ENCODE measurements at places on chromosomes 5 and 9.

- no peak for DNase-seq
Measured at GRCh38 chr9:136629001-136629878, 33.5 kb upstream of the EGFL7 start.

DNA sequence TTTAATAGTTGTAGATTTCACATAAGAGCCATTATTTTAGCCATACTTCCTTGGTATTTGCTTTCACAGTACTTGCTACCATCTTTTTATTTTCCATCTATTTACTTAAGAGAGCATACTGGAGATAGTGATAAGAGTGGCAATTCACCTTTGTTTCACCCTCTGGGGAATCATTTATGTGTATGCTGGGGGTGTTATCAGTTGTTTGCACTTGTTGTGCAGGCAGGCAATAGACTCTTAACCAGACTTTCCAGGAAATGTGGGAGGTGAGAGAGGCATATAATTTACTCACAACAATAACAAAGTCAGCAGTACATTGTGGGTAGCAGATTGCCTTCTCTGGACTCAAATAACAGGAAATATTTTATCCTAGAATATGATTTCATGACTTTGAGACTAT lies 1018.3 kb downstream of the CDH12 start:
- DNase-seq, result no peak

DNA sequence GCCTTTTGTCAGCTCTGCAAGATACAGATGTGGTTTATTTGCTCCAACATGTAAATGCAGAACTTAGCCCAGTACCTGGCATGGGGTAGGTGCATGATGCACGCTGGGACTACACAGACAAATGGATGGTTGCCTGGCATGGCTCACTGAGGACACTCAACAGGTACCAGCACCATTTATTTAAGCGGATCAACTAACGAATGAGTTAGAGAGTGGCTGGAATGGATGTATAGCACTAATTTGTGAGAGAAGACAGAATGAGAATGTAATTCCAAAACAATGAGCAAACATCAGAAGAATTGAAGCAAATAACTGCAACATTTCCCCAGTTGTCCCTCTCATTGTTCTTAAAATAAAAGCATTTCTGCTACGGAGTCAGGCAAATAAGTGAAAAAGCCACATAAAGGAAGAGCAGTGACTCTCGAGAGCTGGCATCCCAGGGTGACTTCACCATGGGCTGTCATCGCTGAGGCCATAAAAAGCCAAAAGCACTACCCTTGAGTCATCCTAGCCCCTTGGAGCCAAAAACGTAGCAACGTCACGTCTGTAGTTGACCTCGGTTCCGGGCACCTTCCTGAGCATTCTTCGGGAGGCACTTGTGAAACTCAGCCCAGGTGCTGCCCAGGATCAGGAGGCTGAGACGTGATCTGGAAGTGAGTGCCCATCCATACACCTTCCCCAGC lies 290.3 kb downstream of the NSG2 start:
- DNase-seq, result no peak

DNA sequence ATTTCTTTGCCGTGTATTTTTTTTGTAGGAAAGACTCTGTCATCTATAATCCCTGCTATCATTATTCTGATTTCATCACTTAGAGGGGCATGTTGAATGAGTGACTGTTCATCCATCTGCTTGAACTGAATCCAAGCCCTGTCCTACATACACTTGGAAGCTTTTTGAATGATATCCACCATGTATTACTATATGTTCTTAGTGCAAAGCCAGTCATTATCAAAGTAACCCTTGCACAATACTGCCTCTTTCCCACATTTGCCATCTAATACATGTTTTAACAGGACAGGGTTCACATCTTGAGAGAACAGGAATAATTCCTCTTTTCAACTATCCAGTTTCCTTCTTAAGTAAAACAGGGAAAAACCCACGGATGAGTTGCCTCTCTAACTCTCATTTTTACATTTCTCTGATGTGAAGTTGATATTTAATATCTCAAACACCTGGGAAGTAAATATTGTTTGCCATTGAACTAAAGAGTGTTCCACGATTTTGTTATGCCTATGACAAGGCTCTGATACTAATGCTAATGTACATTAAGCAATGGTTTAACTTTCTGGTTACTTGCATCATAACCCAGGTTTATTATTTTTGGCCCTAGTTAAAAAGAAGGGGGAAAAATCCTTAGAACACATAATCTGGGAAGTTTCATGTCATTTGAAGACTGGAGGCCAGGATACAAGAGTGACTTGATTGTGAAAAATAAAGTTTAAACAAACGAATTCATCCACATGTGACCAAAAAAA lies 103.7 kb upstream of the TARS1 start:
- no peak for DNase-seq

DNA sequence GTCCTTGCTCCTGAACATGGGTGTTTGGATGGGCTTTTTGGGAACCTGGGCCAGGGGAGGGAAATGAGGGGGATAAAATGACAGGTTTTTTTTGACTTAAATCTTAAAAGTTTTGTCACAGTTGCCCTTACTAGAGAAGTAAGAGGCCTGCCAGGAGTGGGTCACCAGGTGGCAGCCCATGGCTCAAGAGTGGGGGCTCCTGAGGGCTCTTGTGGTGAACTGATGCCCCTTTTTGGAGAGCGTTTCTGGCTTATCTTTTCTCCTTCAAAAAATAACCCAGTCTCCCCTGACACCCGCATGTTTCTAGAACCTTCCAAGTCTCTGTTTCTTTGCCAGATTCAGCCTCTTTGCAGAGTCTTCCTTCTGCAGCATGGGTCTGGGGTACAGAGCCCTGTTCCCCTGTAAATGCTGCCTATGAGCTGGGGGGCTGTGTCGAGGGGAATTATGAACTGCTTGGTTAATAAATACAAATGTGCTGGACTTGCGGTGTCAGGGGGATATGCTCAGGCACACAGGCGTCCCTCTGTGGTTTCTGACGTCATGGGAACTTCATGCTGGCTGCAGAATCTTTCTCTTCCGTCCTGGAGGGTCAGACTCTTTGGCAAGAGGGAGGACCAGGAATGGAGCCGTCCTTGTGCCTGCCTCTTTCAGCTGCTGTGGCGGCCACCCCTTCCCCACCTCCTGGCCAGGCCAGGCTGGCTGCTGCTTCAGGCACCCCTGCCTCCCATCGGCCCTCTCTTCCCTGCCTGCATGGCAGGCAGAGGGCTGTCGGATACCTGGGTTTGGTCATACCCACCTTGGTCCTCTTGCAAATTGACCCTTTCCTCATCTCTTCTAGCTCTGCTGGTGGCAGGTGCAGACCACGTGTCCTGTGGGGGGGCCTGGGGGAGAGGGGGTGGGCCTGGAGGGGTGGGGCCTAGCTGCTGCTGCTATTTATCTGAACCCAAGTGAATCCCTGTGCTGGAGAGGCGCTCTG lies 30.1 kb downstream of the PTPA start:
- no peak for DNase-seq

GRCh38 chr5:8879248-8879647 lies 666.6 kb downstream of the SEMA5A start:
- no peak for DNase-seq

GRCh38 chr9:18238254-18238653 lies 235.7 kb upstream of the ADAMTSL1 start:
- DNase-seq, result no peak

DNA sequence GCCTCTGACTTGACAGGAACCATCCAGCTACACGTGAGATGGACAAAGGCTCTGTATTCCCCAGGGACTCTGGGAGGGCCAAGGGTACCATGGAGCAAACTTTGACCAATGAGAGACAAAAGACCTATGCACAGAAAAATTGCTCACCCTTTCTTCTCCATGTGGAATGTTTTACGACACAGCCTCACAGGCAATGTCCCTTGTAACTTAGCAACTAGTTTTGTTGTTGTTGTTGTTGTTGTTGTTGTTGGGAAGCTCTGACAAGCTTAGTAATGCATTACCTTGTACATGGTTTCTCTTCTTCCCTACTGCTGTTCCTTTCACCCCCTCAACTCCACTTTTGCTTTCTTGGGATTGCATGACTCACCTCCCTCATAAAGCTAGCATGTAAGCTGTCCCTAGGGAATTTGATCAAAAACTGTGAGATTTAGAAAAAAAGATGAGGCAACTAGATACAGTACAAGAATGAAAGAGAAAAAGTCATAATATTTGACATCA lies 550.9 kb downstream of the RAB3C start:
- no peak for DNase-seq

- DNase-seq, result no peak
Measured at GRCh38 chr9:5481322-5482040, 28.9 kb upstream of the PDCD1LG2 start.
